H9 (cell line): ENCODE measurements at places on chromosomes 7 and 10. TPM values are rescaled to one million over a fixed set of nuclear protein-coding genes. Genes with fewer than 3 reads are reported as not detected.

GRCh38 chr10:68871105-68871711, 29.9 kb upstream of the DDX50 start:
- no peak for DNase-seq
- H3K27me3 ChIP-seq, result no peaks in the 10 kb centered on the region
- H3K4me3 ChIP-seq, result peak overlapping the region; percentile 58
- peaks cover 18% of the 10 kb centered on the region for H3K36me3 ChIP-seq
- H3K27ac ChIP-seq, result no peak overlapping the region

DNA sequence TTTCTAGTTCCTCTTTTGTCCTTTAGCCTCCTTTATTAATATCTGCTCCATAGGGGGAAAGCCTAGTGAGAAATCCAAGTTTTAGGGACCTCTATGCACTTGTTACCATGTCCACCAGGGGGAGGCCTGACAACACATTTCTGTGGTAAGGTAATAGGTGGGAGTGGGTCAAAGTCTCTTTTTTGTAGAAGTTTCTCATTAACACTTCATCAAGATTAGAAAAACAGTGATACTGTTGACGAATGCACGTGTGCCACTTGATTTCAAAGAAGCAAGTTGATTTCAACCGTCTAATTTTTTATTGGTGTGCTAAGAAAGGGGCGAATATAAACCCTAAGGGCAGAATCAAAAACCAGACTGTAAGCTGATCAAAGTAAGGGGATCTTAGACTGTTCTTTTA, 30.6 kb downstream of the CISD1 start:
- no peaks in the 10 kb centered on the region for H3K27me3 ChIP-seq
- H3K4me3 ChIP-seq, result no peak overlapping the region

GRCh38 chr7:30140456-30140855, 5.7 kb downstream of the MTURN start:
- peaks cover 3% of the 10 kb centered on the region; the same call in 1 of the 2 replicates for H3K27me3 ChIP-seq
- DNase-seq, result no peak
- no peaks in the 10 kb centered on the region for H3K4me1 ChIP-seq

DNA sequence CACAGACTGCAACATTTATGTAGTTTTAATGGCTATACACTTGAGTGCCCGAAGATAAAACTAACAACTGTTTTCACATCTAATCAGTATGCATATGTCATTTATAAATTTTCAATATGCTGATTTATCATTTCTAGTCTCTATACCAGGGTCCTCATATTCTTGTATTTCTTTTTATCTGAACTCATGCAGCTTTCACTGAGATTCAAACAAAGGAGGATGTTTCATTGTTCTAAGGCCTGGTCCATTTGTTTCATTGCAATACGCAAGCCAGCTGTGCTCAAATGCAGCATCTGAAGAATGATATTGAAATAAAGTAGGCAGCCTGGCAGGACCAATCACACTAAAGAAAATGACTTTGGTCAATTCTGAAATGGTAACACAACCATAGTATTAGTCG, 31.7 kb downstream of the MAGI2 start:
- no peak for DNase-seq
- H3K27me3 ChIP-seq, result no peaks in the 10 kb centered on the region
- H3K4me1 ChIP-seq, result no peaks in the 10 kb centered on the region

KCNH2 gene
- 4.3 and 4.5 TPM in 2 replicates for total RNA-seq
